ENCODE measurements at places on chromosomes 2 and 18. TPM values are rescaled to one million over a fixed set of nuclear protein-coding genes. Genes with fewer than 3 reads are reported as not detected.

Gene TBR1
- 0.11 TPM for total RNA-seq

Gene CCDC138
- total RNA-seq, result 14.4 TPM

Gene G6PC2
- not detected for total RNA-seq

Gene ACTG2
- 5.7 TPM for total RNA-seq

Gene TNFRSF11A
- 0.16 TPM for total RNA-seq

Gene LCT
- 1.5 TPM for total RNA-seq

DNA sequence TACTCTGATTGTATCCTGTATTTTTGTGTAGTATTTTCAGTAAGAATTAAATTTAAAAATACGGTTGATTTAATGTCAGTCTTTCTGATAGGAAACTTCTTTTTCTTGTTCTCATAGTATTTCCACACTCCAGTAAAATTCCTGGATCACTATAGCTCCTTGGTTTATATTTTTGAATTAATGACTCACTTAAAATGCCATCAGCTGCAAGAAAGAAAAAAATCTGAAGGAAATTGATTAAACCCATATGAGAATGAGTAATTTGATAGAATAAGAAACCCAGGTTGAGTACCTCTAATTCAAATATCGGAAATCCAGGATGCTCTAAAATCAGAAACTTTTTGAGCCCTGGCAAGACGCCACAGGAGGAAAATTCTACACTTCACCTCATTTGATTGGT, 186.8 kb upstream of the RND3 start:
- DNase-seq, result no peak

GRCh38 chr2:85758361-85759256, 4.8 kb downstream of the ATOH8 start:
- DNase-seq, result no peak

GRCh38 chr2:229412686-229413085, 141.6 kb upstream of the PID1 start:
- no peak for DNase-seq

DNA sequence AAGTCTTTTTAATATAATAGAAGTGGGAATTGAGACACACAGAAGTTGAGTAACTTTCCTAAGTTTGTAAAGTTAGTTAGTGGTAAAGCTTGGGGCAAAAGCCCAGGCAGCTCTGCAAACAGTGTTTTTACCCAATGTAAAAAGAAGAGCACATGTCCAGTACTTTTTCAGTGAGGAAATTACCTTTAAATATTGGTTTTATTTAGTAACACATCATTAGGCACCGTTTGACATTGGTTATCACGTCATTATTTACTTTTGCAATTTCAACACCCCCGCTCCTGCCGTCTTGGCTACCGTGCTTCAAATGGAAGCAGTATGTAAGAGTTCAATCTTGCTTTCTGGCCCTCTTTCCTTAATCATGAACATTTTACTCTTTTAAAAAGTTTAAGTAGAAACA, 807.9 kb downstream of the EPHA4 start:
- DNase-seq, result no peak

GRCh38 chr2:207243601-207244000, 77.9 kb upstream of the KLF7 start:
- DNase-seq, result no peak

- DNase-seq, result no peak
Observed at GRCh38 chr2:12178289-12179080, 432.1 kb downstream of the LPIN1 start.

Measured in Caco-2 (cell line).